Fibroblast of skin of right biceps (primary cell): ENCODE measurements at places on chromosomes 2 and 18.
A peak's percentile ranks its signal among the peaks of the same experiment; 100 is the strongest.

DNA sequence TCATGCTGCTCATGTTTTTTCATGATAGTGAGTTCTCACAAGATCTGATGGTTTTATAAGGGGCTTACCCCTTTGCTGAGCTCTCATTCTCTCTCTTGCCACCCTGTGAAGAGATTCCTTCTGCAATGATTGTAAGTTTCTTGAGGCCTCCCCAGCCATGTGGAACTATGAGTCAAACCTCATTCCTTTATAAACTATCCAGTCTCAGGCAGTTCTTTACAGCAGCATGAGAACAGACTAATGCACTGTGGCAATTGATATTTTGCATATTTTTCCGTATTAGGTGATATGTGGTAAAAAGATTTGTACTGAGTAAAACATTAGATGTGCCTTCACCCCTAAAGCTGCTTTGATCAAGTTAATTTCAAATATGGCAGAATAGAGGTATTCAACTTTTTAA, 48.8 kb downstream of the RAB27B start:
- DNase-seq = peak; percentile 26

DNA sequence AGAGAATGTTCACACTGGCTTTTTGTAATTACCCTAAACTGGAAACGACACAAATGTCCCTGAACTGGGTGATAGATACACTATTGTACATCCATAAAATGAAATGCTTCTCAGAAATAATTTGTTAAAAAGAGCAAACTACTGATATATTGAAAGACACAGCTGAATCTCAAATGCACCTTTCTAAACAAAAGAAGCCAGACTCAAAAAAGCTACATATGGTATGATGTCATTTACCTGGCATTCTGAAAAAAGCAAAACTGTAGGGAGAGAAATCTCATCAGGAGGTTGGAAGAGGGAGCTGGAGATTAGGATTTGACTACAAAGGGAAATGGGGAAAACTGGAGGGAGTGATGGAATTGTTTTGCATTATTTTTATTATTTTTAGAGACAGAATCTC, 12.0 kb downstream of the SLC38A11 start:
- DNase-seq = no peak

GRCh38 chr2:238425505-238425978, 1.2 kb upstream of the ASB1 start:
- peak; percentile 17 for DNase-seq

- peak; percentile 26 for DNase-seq
These were observed 75.2 kb downstream of the RBMS1 start for GRCh38 chr2:160418398-160418765.

GRCh38 chr2:199775267-199775666, 75.7 kb downstream of the FTCDNL1 start:
- peak; percentile 10 for DNase-seq

- DNase-seq = no peak
These were observed 18.4 kb upstream of the NFATC1 start for GRCh38 chr18:79377187-79377891.

DNA sequence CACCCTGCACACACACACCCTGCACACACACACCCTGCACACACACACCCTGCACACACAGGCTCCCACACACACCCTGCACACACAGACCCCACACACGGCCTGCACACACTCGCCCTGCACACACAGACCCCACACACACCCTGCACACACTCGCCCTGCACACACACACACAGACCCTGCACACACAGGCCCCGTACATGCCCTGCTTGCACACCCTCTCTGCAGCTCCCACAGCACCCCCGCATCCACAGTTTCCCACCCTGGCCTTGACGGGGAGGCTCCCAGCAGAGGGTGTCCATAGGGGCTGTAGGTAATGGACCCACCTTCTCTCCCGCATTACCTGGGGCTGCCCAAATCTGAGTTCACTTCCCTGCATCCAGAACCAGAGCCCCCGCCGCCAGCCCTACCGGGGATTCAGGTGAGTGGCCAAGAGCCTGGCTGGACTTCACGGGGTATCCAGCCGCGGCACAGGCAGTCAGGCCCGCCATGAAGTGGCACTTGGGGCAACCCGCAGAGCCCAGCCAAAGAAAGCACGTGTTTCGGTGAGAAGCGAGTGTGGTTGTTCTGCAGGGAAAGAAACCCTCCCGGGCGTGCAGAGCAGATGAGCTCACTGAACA, 88.6 kb upstream of the GPC1 start:
- no peak for DNase-seq

DNA sequence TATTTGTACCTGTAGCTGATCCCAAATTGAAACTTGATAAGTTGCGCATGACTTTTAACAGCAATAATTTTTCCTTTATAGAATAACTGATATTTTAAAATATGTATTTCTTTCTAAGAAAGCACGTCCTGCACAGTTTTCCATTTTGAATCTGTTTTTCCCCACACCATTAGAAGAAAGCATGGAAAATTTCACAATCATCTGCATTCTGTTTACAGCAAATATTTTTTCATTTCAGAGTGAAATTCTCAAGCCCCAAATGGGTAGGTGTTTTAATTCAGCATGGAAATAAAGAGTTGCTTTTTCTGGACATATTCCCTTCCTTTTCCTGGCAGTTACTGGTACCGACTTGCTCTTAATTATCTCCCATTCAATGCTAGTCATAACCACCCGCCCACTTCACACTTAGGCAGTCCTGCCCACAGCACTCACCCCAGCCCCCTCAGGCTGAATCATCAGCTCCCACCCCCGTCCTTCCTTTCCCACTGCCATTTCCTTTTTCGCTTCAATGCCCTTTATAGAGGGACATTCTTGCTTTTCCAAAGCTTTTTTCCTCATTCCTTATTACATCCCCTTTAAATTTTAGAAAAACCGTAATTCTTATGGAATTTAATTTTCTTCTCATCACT, 89.2 kb upstream of the GLS start:
- DNase-seq = peak; percentile 85

DNA sequence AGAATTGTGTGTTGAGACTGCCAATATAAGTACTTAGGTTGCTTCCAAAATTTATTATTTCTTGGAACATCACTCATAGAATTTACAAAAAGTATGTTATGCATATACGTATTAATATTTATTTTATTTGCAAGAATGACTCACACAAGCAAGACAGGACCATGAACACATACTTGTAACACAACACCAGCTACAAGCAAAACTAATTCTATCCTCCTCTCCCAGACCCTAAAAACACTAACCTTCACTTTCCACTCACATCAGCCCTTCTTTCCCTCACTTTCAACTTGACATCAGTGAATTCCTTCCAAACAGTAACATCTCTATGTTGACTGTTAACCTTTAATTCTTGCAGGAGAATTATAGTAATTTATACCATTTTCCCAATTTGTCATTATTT, 24.3 kb downstream of the OSBPL1A start:
- no peak for DNase-seq

- DNase-seq = peak; percentile 49
These were observed 110.9 kb downstream of the STK39 start for GRCh38 chr2:168136392-168136977.

GRCh38 chr18:77597726-77598125, 348.1 kb downstream of the GALR1 start:
- DNase-seq = no peak

DNA sequence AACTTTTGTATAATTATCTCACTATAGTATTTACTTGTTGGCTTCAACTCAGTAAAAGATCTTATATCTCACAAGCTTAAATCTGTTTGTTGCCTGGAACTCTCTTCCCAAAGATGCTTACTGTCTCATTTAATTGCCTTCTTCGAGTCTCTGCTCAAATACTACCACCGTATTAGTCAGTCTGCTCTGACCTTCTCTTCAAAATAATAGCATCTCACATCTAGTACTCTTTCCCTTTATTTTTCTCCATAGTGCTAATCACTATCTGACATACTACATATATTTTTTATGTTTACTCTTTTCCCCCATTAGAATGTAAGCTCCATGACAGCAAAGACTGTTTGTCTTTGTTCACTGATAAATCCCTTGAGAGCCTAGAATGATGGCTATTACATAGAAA, 10.6 kb upstream of the MPP4 start:
- no peak for DNase-seq

GRCh38 chr2:148634749-148635148, 9.8 kb upstream of the EPC2 start:
- DNase-seq = no peak

GRCh38 chr18:60838677-60839076, 466.1 kb upstream of the MC4R start:
- no peak for DNase-seq

GRCh38 chr2:173770947-173771678, 194.1 kb downstream of the SP3 start:
- no peak for DNase-seq

GRCh38 chr2:61411109-61411508, 59.8 kb downstream of the USP34 start:
- DNase-seq = no peak

DNA sequence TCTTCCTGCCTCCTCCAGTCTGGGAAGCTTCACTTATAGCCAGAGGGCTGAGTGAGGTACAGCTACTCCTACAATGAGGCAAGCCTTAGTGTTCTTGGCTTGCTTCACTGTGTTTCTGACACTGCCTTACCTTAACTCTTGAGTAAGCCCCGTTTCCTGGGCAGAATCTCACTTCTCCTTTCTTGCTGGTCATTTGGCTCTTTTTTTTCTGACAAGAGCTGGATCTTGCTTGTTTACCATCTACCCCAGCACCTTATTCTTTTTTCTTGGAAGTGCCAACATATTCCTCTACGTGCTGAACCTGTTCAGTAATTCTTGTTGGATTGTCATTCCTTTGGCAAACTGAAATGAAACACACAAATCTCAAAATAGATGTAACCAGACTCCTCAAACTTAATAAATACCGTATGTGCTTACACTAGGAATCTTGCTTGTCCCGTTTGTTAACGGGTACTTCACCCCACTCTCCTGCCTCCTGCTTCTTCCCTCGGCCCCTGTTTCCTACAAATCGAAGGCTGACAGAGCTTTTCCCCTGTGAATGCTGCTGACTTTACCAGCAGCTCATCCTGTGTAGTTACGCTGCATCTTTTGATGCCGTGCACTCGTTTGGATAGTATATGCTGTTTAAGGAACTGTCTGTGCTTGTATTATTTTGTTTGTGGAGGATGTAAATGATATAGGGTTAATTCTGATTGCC, 132.2 kb downstream of the FMNL2 start:
- DNase-seq = peak; percentile 37

DNA sequence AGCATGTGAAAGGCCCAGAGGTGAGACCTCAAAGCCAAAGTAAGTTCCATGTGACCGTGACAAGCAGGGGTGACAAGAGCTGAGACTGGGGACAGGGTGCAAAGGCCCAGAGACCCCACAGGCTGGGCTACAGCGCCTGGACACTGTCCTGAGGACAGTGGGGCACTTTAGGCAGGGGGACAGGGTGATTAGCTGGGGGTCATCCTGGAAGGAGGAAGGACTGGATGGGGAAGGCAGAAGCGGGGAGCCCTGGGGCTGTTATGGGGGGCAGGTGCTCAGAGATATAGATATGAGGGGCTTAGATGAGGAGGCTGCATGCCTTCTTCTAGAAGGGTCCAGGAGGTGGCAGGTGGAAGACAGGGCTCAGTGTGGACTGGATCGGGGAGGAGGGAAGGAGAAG, 31.5 kb downstream of the KIF1A start:
- DNase-seq = no peak

GRCh38 chr2:73082523-73083410, 11.3 kb upstream of the SFXN5 start:
- no peak for DNase-seq

GRCh38 chr2:146108993-146109392, 1589.1 kb upstream of the ZEB2 start:
- no peak for DNase-seq

DNA sequence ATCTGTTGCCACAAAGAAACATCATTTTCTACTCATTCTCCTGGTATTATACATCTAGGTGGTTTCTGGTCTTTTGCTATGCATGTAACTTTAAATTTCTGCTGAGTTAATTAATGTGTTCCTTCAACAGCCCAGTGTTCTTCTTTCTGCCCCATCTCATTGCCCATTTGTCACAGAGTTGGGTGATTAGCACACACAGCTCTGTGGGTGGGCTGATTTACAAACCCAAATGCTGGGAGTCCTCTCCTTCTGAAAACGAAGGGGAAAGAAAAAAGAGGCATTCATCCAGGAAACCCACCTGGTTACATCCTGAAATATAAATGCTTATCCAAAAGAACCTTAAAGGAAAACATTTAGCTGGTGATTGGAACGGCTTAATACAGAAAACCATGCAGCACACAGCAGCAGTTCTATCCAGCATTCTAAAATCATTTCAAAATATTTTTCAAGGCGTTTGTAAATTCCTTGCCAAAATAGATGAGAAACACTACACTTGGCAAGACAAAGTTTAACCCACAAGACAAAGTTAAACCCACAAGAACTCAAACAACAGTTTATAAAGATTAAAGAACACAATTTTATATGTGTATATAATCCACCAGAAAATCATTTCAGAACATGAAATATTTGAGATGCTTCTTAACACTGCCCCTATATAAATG, 177.9 kb downstream of the ANTXR1 start:
- peak; percentile 42 for DNase-seq

GRCh38 chr2:86044614-86045013, 61.1 kb downstream of the POLR1A start:
- no peak for DNase-seq
